ENCODE measurements at places on chromosomes 4 and X. TPM values are rescaled to one million over a fixed set of nuclear protein-coding genes. Genes with fewer than 3 reads are reported as not detected.

The OCRL gene
- total RNA-seq = 5.6 TPM

The MSANTD1 gene
- 2.3 TPM for total RNA-seq

The GYPA gene
- not detected for total RNA-seq

DNA sequence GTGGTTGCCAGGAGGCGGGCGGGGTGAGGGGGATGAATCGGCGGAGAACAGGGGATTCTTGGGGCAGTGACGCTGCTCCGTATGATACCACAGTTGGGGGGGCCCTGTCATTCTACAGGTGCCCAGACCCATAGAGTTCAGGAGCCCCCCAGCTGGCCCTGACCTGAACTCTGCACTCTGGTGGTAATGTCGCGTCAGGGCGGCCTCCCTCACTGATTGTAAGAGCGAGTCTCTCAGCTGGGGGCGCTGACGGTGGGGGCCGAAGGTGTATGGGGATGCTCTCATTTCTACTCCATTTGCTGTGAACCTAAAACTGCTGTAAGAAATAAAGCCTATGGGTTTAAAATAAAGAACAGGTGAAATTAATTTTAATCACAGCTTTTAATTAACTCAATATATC lies 91.8 kb upstream of the PSAPL1 start:
- H3K4me3 ChIP-seq = no peak overlapping the region
- H3K27me3 ChIP-seq = no peaks in the 10 kb centered on the region
- DNase-seq = no peak
- no peaks in the 10 kb centered on the region for H3K36me3 ChIP-seq
- no peak overlapping the region for H3K27ac ChIP-seq

DNA sequence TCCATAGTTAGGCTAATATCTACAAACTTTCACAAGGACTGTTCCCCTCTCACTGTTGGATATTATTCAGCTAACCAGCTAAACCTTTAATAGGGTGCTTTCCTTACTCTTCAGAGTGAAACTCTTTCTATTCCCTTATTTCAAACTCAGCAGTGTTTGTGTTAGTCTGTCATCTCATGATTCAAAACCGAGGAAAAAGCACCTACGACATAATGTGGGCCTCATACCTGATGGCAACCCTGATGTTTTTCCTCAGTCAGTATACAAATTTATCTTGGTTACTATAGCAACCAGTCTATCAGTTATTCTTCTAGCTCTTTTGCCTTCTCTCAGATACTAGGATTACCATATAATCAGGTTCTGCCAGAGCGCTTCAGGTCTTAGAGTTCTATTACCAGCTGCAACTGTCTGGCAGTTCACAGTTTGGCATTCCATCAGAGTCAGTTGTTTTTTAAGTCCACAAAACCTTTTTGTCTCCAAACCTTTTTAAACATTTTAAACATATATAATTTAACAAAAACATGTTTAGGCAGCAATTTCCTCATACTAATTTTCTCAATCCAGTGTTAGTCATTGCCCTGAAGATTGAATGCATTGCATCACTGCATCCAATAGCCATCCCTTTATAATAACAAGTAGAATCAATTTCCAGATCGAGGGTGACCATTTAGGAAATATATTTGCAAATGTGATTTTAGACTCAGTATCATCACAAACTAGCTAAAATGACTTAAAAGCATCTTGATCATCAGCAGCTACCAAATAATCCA lies 7.4 kb downstream of the WDR44 start:
- no peak overlapping the region for H3K4me3 ChIP-seq
- DNase-seq = no peak
- H3K4me1 ChIP-seq = peaks cover 34% of the 10 kb centered on the region
- no peak overlapping the region for H3K27ac ChIP-seq
- no peaks in the 10 kb centered on the region for H3K27me3 ChIP-seq

GRCh38 chr4:78024085-78024484 lies 33.0 kb upstream of the FRAS1 start:
- H3K27me3 ChIP-seq = no peaks in the 10 kb centered on the region
- H3K4me3 ChIP-seq = no peak overlapping the region
- no peak for DNase-seq
- no peaks in the 10 kb centered on the region for H3K4me1 ChIP-seq
- H3K27ac ChIP-seq = no peak overlapping the region

DNA sequence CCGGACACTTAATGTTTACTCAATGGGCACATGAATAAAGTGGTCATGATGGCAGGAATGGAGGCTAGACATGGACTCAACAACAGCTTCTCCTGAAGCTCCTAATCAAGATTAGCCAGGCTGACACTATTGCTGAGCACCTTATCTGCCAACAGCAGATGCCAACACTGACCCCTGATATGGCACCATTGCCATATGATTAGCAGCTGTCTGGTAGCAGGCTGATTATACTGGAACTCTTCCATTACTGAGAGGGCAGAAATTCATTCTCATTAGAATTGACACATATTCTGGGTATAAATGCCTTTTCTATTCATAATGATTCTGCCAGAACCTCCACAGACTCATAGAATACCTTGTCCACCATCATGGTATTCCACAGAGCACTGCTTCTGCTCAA lies 18.4 kb upstream of the AFF1 start:
- no peak overlapping the region for H3K4me3 ChIP-seq
- H3K36me3 ChIP-seq = no peaks in the 10 kb centered on the region
- no peak for DNase-seq
- H3K27ac ChIP-seq = no peak overlapping the region

DNA sequence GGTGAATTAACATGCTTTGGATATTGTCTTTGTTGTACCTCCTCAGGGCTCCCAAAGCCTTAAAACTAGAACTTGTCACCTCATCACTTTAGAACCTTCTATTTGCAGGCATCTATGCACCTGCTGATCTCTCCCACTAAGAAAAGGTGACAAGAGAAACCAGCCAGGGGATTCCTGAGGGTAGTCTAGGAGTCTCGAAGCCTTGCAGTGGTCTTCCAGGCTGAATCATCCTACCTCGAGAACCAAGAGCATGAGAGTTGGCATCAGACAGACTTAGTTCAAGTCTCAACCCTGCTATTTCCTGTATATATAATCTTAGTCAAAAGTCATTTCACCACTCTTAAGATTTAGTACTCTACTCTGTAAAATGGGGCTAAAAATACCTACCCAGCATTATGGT lies 29.6 kb downstream of the RTL5 start:
- DNase-seq = no peak
- no peak overlapping the region for H3K27ac ChIP-seq
- H3K4me3 ChIP-seq = peak overlapping the region; percentile 19
- no peaks in the 10 kb centered on the region for H3K36me3 ChIP-seq
- H3K27me3 ChIP-seq = no peaks in the 10 kb centered on the region

DNA sequence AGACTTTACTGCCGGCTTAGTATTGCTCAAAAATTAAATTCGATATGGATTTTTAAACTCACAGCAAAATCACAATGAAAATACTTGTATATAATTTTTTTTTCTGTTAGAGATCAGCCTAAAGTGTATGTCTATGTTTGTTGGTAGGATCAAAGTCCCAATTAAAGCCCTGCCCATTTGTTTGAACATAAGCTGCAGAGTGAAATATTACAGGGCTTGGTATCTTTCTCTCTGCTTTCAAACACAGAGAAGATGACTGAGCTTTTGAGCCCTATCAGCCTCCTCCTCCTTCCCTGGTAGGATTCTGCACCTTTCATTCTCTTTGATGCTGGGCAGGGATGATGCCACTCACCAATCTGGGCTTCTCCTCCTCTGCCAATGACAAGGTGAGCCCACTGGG lies 345.4 kb downstream of the PPP1R2C start:
- no peak overlapping the region for H3K4me3 ChIP-seq
- H3K27ac ChIP-seq = no peak overlapping the region
- DNase-seq = no peak
- H3K36me3 ChIP-seq = no peaks in the 10 kb centered on the region

DNA sequence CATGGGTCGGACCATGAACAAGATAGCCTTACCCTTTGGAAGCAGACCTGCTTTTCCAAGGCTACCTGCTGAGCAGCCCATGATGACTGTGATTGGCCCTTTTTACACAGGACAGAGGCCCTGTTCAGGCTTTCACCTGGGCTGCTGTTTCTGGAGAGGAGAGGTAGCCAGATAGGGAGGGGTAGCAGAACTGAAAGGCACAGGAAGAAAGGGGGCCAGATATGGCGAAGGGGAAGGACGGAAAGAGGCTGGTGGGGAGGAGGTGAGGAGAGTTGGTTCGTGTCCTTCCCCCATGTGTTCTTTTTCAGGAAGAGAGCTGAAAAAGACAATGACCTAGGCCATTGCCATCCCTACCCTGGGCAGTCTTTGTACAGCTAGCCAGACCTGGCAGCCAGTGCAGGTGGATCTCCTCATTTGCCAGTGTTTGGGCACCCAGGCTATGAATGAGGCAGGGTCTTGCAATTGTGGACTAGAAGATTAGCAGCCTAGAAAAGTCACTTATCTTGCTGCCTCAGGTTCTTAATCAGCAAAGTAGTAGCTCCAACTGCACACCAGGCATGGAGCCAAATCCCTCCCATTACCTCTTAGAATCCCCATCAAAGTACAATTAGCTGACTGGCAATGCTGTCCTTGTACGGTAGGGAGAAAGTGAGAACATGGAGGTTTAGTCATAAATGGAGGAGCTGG lies 139.6 kb downstream of the AMMECR1 start:
- H3K27ac ChIP-seq = no peak overlapping the region
- H3K4me1 ChIP-seq = no peaks in the 10 kb centered on the region
- H3K27me3 ChIP-seq = no peaks in the 10 kb centered on the region
- no peaks in the 10 kb centered on the region for H3K36me3 ChIP-seq

DNA sequence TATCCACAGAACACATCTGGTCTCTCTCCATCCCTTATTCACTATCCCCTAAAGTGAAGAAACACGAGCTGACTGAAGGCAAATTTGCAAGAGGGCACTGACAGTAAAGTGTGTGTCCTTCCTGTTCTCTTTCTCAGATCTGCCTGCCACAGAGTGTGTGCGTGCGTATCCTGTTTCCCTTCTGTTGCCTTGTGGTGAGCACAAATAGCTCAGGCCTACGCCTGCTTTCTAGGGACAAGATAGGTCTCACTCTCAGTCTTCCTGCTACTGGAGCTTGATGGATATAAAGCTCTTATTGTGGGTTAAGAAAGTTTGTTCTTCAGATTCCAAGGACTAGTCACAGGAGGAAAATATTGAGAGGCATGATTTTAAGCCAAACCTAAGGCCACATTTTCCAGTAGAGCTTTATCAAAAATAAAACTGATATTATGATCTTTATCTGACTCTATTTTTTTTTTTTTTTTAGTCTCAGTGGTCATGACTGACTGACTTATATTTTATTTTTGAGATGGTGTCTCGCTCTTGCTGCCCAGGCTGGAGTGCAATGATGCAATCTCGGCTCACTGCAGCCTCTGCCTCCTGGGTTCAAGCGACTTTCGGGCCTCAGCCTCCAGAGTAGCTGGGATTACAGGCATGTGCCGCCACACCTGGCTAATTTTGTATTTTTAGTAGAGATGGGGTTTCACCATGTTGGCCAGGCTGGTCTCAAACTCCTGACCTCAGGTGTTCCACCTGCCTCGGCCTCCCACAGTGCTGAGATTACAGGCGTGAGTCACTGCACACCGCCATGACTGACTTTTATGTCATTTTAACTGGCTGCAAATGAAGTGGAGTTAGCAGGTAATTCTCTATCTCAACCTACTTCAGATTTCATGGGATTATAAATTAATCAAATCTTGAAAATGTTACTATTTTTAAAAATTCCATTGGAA lies 140.3 kb upstream of the SH3RF1 start:
- H3K36me3 ChIP-seq = no peaks in the 10 kb centered on the region
- peaks cover 10% of the 10 kb centered on the region for H3K4me1 ChIP-seq
- DNase-seq = peak; percentile 67
- H3K27me3 ChIP-seq = no peaks in the 10 kb centered on the region
- H3K4me3 ChIP-seq = no peak overlapping the region
- peak overlapping the region; percentile 18 for H3K27ac ChIP-seq

- no peak overlapping the region for H3K27ac ChIP-seq
- no peaks in the 10 kb centered on the region for H3K4me1 ChIP-seq
- H3K27me3 ChIP-seq = no peaks in the 10 kb centered on the region
- no peak for DNase-seq
Observed at GRCh38 chr4:134622199-134622598, 420.6 kb upstream of the PABPC4L start.

DNA sequence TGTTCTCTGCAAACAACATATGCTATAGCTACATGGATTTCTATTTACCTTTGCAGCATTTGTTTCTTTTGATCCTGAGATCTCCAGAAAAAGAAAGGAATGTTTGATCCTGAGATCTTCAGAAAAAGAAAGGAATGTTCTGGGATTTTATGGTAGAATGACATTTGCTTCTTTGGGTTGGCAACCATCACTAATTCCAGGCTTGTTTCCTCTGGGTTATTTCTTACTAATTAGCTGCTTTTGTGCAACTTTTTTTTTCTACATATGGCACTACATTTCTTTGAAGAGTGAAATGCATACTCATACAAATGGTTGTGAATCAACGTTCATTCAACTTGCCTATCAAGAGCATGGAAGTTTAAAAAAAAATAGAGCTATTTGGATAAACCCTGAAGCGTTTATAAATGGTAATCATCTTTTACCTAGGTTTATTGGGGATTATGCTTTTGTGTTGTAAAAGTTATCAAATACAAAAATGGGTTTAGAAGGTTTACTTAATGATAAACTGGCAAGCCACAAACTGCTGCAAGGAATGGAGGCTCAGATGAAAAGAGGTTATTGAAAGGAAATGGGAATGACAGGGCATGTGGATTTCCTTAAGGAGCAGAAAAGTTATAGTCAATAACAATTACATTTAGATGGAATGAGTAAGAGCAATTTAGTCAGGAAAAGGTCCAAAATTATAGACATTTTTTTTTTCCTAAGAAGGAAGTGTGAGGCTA lies 95.6 kb upstream of the PCDH18 start:
- no peaks in the 10 kb centered on the region for H3K27me3 ChIP-seq
- no peaks in the 10 kb centered on the region for H3K4me1 ChIP-seq
- no peak for DNase-seq
- no peak overlapping the region for H3K4me3 ChIP-seq
- no peak overlapping the region for H3K27ac ChIP-seq

GRCh38 chr4:20395160-20395773 lies 143.6 kb downstream of the SLIT2 start:
- no peak overlapping the region for H3K4me3 ChIP-seq
- DNase-seq = no peak
- no peaks in the 10 kb centered on the region for H3K36me3 ChIP-seq
- no peaks in the 10 kb centered on the region for H3K27me3 ChIP-seq
- H3K4me1 ChIP-seq = no peaks in the 10 kb centered on the region

- no peaks in the 10 kb centered on the region for H3K36me3 ChIP-seq
- no peaks in the 10 kb centered on the region for H3K4me1 ChIP-seq
- H3K27me3 ChIP-seq = no peaks in the 10 kb centered on the region
- H3K27ac ChIP-seq = no peak overlapping the region
Observed at GRCh38 chrX:102029026-102029425, 96.5 kb upstream of the TCEAL2 start.

GRCh38 chr4:15719506-15719905 lies 16.6 kb downstream of the BST1 start:
- no peaks in the 10 kb centered on the region for H3K36me3 ChIP-seq
- no peak for DNase-seq
- no peaks in the 10 kb centered on the region for H3K27me3 ChIP-seq
- no peak overlapping the region for H3K27ac ChIP-seq

- H3K27ac ChIP-seq = no peak overlapping the region
- no peak overlapping the region for H3K4me3 ChIP-seq
- no peaks in the 10 kb centered on the region for H3K36me3 ChIP-seq
- no peak for DNase-seq
- no peaks in the 10 kb centered on the region for H3K4me1 ChIP-seq
Observed at GRCh38 chrX:120140293-120140981, 18.0 kb upstream of the RHOXF2 start.

- H3K27ac ChIP-seq = no peak overlapping the region
- no peak overlapping the region for H3K4me3 ChIP-seq
- H3K36me3 ChIP-seq = no peaks in the 10 kb centered on the region
Observed at GRCh38 chr4:175459571-175459970, 352.5 kb downstream of the GPM6A start.

Measured in naive thymus-derived CD4-positive, alpha-beta T cell (primary cell).